ENCODE measurements at places on chromosomes 11 and 22. TPM values are rescaled to one million over a fixed set of nuclear protein-coding genes. Genes with fewer than 3 reads are reported as not detected.

PARVG gene
- total RNA-seq, result 0.42 TPM

HIKESHI gene
- 35.6 TPM for total RNA-seq

CD44 gene
- 481 TPM for total RNA-seq

SHANK3 gene
- total RNA-seq, result 4.4 TPM

GAS2L1 gene
- 35.8 TPM for total RNA-seq

KCTD17 gene
- total RNA-seq, result 6.7 TPM

TUBA8 gene
- 2.1 TPM for total RNA-seq

TEX54 gene
- not detected for total RNA-seq

OR52I2 gene
- not detected for total RNA-seq

NUCB2 gene
- total RNA-seq, result 87.3 TPM

OR8I2 gene
- total RNA-seq, result not detected

WT1 gene
- not detected for total RNA-seq

OR6A2 gene
- total RNA-seq, result 0.38 TPM

OR8G5 gene
- not detected for total RNA-seq

TRIM66 gene
- total RNA-seq, result 4.9 TPM

PYGM gene
- 0.47 TPM for total RNA-seq

ZP1 gene
- total RNA-seq, result not detected

ANKRD49 gene
- 19.3 TPM for total RNA-seq

GALNT18 gene
- 10.8 TPM for total RNA-seq

TRIM49 gene
- not detected for total RNA-seq

OPCML gene
- total RNA-seq, result not detected

AP5B1 gene
- total RNA-seq, result 38.5 TPM

ART5 gene
- total RNA-seq, result not detected

CLMP gene
- 47.9 TPM for total RNA-seq

MYRF gene
- 0.95 TPM for total RNA-seq

CNIH2 gene
- total RNA-seq, result 0.48 TPM

KRTAP5-9 gene
- not detected for total RNA-seq

LRP4 gene
- total RNA-seq, result 9.5 TPM

A4GALT gene
- 22.0 TPM for total RNA-seq

SYT9 gene
- not detected for total RNA-seq

MS4A15 gene
- not detected for total RNA-seq

KCNE3 gene
- 1.1 TPM for total RNA-seq

GAB4 gene
- total RNA-seq, result not detected

LRRC56 gene
- 2.3 TPM for total RNA-seq

ASRGL1 gene
- total RNA-seq, result not detected

LDHAL6A gene
- total RNA-seq, result not detected

GRM5 gene
- total RNA-seq, result not detected

NFAM1 gene
- total RNA-seq, result 0.11 TPM

GLB1L3 gene
- total RNA-seq, result under 0.01 TPM

NOX4 gene
- not detected for total RNA-seq

MS4A4A gene
- 14.8 TPM for total RNA-seq

OR52N4 gene
- total RNA-seq, result not detected
